Colonic mucosa (tissue), 4 donors: ENCODE measurements at places on chromosomes 3 and 15. TPM values are rescaled to one million over a fixed set of nuclear protein-coding genes. Genes with fewer than 3 reads are reported as not detected.

The AHSG gene
- total RNA-seq, result 1.9 TPM

The WDR93 gene
- total RNA-seq, result not detected

The BCL2A1 gene
- total RNA-seq, result 0.86 TPM

The CRYGS gene
- 2.3 TPM for total RNA-seq

The TRH gene
- not detected for total RNA-seq

The GPR149 gene
- not detected for total RNA-seq

The MST1R gene
- total RNA-seq, result 173 TPM

The RPP25 gene
- 25.5 TPM for total RNA-seq

The ZNF35 gene
- 6.6 TPM for total RNA-seq

The CHRFAM7A gene
- 0.42 TPM for total RNA-seq

The GOLGA6D gene
- total RNA-seq, result not detected

The PPCDC gene
- 23.1 TPM for total RNA-seq

The PLA2G4E gene
- 0.67 TPM for total RNA-seq

The CLSTN2 gene
- 1.3 TPM for total RNA-seq

The GRAMD2A gene
- 3.3 TPM for total RNA-seq

The PROS1 gene
- total RNA-seq, result 11.2 TPM

The PLSCR5 gene
- total RNA-seq, result not detected

The DNASE1L3 gene
- total RNA-seq, result 2.2 TPM

The TRPM1 gene
- not detected for total RNA-seq

The BCHE gene
- 5.4 TPM for total RNA-seq

The LRRC31 gene
- 66.0 TPM for total RNA-seq

The ATP13A4 gene
- total RNA-seq, result 17.9 TPM

The FANCD2OS gene
- not detected for total RNA-seq

The CFAP20DC gene
- total RNA-seq, result 1.7 TPM
